ENCODE measurements at places on chromosomes 4 and X.
A peak's percentile ranks its signal among the peaks of the same experiment; 100 is the strongest.

GRCh38 chrX:33195698-33196097 lies 15.7 kb downstream of the DMD start:
- DNase-seq = no peak

GRCh38 chr4:20809812-20810211 lies 109.6 kb downstream of the PACRGL start:
- DNase-seq = no peak

DNA sequence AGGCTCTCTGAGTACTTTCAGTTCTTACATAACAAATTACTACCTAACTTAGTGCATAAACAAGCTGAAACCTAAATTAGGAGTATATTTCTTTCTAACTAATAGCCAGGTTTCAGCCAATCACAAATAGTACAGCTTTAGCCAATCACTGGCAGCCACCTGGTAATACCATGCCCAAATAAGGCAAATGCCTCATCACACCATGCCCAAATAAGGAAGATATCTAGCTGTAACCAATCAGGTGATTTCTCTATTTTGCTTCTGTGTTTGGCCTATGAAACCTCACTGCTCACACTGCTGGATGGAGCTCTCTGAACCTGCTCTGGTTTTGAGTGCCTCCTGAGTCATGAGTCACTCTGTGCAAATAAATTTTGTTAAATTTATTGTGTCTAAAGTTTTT lies 113.5 kb downstream of the DDIT4L start:
- DNase-seq = no peak

- no peak for DNase-seq
Observed at GRCh38 chr4:76458825-76459224, 23.8 kb downstream of the SHROOM3 start.

- no peak for DNase-seq
Observed at GRCh38 chr4:102574317-102574716, 73.2 kb downstream of the NFKB1 start.

- DNase-seq = peak; percentile 78
Observed at GRCh38 chr4:36244257-36245082, at the start of gene ARAP2. Gene ARAP2, minus strand, starts transcription at chr4:36244514. Its CDS starts 15,028 bp downstream, at chr4:36229486.

- no peak for DNase-seq
Observed at GRCh38 chr4:90317785-90318184, 190.6 kb downstream of the CCSER1 start.

- no peak for DNase-seq
Observed at GRCh38 chrX:67290489-67291220, 253.2 kb upstream of the AR start.

DNA sequence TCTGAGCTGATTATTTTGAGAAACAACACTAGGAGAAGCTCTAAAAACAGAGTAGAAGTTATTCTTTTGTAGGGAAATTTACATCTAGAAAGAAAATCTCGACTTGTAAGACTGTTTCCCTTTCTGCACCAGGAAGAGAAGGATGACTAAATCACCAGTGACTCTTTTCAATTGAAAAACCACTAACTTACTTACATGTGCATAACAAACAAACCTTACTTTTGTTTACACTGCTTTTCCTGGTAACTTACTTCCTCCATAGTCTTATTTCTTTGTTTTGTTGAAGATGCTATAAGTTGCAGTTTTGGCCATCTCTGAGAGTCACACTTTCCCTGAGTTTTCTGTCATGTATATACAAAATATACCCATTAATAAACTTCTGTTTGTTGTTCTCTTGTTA lies 293.6 kb upstream of the FAT4 start:
- DNase-seq = no peak

- DNase-seq = no peak
Observed at GRCh38 chr4:26484516-26484915, 5.8 kb downstream of the CCKAR start.

- no peak for DNase-seq
Observed at GRCh38 chrX:39288592-39288991, 487.3 kb downstream of the MID1IP1 start.

DNA sequence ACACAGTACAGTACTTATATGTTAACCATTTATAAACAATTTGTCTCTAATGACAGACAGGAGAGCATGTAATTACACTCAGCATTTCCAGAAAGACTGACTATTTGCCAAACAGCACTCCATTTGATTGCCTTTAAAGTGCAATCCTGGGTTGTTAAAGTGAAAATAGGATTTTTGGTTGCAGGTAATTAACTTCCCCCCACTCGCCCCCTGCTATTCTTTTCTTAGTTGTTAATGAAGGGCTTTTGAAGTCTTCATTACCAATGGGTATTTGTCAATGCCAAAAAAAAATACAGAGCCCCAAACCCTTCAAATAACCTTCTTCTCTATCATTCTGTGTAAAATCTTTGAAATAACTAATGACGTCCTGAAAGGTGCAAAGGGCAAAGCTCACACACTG lies 825.6 kb downstream of the STPG2 start:
- DNase-seq = no peak

DNA sequence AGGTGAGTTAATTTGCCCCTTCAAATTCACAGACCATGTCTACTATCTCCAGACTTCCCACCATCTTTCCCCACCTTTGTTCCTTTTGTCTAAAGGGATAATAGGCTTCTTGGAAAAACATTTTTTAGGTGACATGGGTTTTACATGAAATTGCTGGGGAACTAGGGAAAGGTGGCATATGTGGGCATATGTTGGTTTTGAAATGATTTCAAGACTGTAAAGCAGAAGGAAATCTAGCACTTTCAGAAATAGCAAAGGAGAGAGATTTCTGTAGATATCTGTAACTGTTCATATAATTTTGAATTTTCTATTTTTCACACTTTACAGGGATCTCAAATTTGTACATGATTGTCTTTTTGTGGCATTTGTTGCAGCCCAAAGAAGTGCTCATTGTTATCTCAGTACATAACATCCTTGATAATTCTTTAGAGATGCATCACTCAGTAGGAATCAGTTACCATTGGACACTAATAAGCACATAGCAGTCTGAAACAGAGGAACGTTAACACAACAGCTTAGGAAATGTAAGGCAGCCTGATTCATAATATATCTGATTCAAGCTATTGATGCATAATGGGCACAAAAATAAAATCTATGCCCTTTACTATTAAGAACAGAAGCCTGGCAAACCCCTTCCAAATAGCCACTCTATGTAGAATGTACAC lies 659.7 kb downstream of the CENPC start:
- no peak for DNase-seq
